ENCODE measurements at places on chromosomes 12 and 14. TPM values are rescaled to one million over a fixed set of nuclear protein-coding genes. Genes with fewer than 3 reads are reported as not detected.

- no peak overlapping the region for H3K4me3 ChIP-seq
- H3K4me1 ChIP-seq = peaks cover 18% of the 10 kb centered on the region
- peak; percentile 82 for DNase-seq
- H3K27me3 ChIP-seq = peaks cover 23% of the 10 kb centered on the region
- H3K27ac ChIP-seq = no peak overlapping the region
These were observed 1.9 kb upstream of the PIWIL1 start for GRCh38 chr12:130335517-130336392.

GRCh38 chr12:89789862-89790261 is 81.2 kb upstream of the ATP2B1 start:
- no peak overlapping the region for H3K27ac ChIP-seq
- no peaks in the 10 kb centered on the region for H3K36me3 ChIP-seq
- H3K4me1 ChIP-seq = no peaks in the 10 kb centered on the region
- no peak for DNase-seq

GRCh38 chr12:46100551-46101484 is 110.4 kb upstream of the SCAF11 start:
- H3K36me3 ChIP-seq = no peaks in the 10 kb centered on the region
- H3K4me3 ChIP-seq = no peak overlapping the region
- H3K27ac ChIP-seq = no peak overlapping the region
- H3K4me1 ChIP-seq = no peaks in the 10 kb centered on the region
- no peak for DNase-seq

GRCh38 chr12:22658214-22658613 is 33.2 kb downstream of the ETNK1 start:
- no peak for DNase-seq
- H3K36me3 ChIP-seq = peaks cover 4% of the 10 kb centered on the region
- H3K4me3 ChIP-seq = no peak overlapping the region
- no peaks in the 10 kb centered on the region for H3K27me3 ChIP-seq

DNA sequence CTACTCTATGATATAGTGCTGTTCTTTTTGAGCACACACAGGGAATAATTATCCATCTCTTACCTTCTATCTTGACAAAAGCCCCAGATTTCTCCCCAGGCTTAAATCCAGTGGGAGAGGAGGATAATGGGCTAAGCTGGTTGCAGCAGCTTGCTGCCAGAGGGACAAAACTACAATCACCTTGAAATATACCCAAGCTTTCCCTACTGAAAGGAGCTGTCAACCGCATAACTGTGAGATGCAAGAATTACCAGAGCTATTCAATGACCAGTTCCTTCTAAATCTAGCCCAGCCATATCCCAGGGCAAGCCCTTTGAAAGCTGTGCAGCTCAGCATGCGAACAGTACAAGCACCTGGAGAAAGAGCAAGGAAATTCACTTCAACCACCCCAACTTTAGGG is 943 bp upstream of the MGAT4C start:
- no peaks in the 10 kb centered on the region for H3K27me3 ChIP-seq
- H3K4me1 ChIP-seq = no peaks in the 10 kb centered on the region
- no peak for DNase-seq
- H3K36me3 ChIP-seq = no peaks in the 10 kb centered on the region

DNA sequence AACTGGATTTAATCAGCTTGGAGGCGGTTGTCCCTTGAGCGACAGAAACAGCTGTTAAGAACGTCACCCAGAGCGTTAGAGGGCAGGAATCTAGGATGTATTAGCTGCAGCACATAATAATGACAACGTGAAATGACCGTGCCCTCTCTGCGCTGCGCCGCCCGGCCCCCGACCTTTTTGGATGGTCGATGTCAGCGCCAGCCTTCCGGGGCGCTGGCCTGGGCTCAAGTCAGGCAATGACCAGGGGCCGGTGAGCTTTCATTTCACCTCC is 427 bp upstream of the TMEM120B start:
- peak overlapping the region; percentile 84 for H3K27ac ChIP-seq
- peak overlapping the region; percentile 78 for H3K4me3 ChIP-seq

- no peaks in the 10 kb centered on the region for H3K4me1 ChIP-seq
- H3K36me3 ChIP-seq = peaks cover 2% of the 10 kb centered on the region
- H3K4me3 ChIP-seq = no peak overlapping the region
These were observed 94.5 kb upstream of the MON2 start for GRCh38 chr12:62372134-62372533.

- no peaks in the 10 kb centered on the region for H3K27me3 ChIP-seq
- H3K27ac ChIP-seq = no peak overlapping the region
- no peaks in the 10 kb centered on the region for H3K4me1 ChIP-seq
- DNase-seq = no peak
- no peaks in the 10 kb centered on the region for H3K36me3 ChIP-seq
These were observed 887.2 kb downstream of the NRXN3 start for GRCh38 chr14:79057333-79057732.

DNA sequence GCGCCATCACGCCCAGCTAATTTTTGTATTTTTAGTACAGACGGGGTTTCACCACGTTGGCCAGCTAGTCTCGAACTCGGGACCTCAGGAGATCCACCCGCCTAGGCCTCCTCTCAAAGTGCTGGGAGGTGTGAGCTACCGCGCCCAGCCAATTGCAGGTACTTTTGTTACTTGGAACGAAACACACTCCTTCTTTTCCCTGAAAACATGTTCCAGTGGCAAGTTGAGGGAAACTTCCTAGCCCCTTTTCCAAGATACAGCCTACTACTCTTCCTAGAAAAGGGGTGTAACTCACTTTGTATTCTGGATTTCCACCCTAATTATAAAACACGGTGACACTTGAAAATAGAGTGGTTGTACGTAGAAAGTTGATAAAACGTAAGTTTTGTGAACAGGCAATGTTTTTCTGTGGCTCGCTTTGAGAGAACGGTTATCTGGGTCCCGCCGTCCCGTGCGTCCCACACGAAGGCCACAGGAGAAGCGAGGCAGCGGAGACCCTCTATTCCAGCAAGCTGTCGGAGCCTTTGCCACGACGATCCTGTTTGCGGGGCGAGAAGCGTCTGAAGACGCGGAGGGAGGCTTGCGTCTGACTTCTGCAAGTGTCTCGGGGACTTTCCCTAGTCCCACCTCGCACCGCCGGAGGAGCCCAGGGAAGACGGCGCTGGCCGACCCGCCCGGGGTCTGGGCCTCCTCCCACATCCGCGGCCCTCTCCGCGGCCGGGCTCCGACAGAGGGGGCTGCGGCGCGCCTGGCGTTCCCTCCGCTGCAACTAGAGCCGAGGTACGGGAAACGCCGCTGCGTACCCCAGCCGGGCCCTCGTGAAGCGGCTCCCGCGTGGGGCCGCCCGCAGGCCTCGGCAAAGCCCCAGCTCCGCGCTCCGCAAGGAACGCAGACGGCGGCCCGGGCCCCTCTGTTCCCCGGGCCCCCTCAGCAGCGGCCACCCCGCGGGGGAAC is 745 bp downstream of the CDCA4 start:
- peak; percentile 5 for DNase-seq
- no peaks in the 10 kb centered on the region for H3K27me3 ChIP-seq

DNA sequence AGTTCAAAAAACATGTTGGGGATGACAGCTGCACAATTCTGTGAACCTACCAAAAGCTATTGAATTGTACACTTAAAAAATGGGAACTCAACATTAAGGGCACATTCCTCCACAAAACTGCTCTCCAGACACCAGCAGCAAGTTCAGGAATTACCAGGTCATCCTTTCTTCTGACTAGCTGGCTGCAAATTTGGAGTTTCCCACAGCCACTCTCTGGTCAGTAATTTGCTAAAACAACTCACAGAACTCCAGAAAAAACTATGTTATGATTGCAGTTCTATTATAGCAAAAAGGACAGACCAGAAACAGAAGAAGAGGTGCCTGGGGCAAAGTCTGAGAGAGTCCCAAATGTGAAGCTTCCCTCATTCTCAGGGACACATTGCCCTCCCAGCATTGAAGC is 20.1 kb upstream of the PLEKHD1 start:
- H3K27me3 ChIP-seq = no peaks in the 10 kb centered on the region
- H3K36me3 ChIP-seq = no peaks in the 10 kb centered on the region
- no peak for DNase-seq

- no peaks in the 10 kb centered on the region for H3K27me3 ChIP-seq
- no peaks in the 10 kb centered on the region for H3K36me3 ChIP-seq
- DNase-seq = no peak
- no peak overlapping the region for H3K27ac ChIP-seq
- no peak overlapping the region for H3K4me3 ChIP-seq
These were observed 63.0 kb upstream of the BTG1 start for GRCh38 chr12:92208613-92209121.

- H3K27me3 ChIP-seq = no peaks in the 10 kb centered on the region
- peak overlapping the region; percentile 83 for H3K4me3 ChIP-seq
- DNase-seq = peak; percentile 48
- H3K36me3 ChIP-seq = peaks cover 40% of the 10 kb centered on the region
These were observed 1.5 kb downstream of the CHD4 start for GRCh38 chr12:6605421-6606330.

- DNase-seq = no peak
- H3K4me3 ChIP-seq = no peak overlapping the region
- H3K4me1 ChIP-seq = no peaks in the 10 kb centered on the region
- no peaks in the 10 kb centered on the region for H3K36me3 ChIP-seq
- no peaks in the 10 kb centered on the region for H3K27me3 ChIP-seq
These were observed 42.6 kb upstream of the HIF1A start for GRCh38 chr14:61652526-61653262.

DNA sequence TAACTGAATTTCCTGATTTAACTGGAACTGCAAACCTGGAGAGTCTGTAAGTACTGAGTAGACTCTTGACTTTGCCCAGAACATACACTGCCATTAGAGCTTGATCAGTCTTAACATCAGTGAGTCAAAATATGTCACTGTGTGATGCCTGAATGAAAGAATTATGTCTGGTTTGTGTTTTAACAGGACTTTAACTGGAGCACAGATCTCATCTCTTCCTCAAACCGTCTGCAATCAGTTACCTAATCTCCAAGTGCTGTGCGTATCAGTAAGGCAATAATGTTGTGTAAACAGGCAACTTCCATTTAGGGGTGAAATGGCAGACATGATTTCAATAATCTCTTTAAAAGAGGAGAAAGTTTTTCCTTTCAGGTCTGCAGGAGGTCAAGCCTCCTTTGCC is 97.0 kb downstream of the ZFC3H1 start:
- no peaks in the 10 kb centered on the region for H3K36me3 ChIP-seq
- no peak for DNase-seq
- H3K4me3 ChIP-seq = no peak overlapping the region

GRCh38 chr12:120261951-120262851 is 3.3 kb downstream of the PXN start:
- peaks cover 3% of the 10 kb centered on the region for H3K36me3 ChIP-seq
- no peaks in the 10 kb centered on the region for H3K27me3 ChIP-seq
- peak overlapping the region; percentile 65 for H3K27ac ChIP-seq
- H3K4me3 ChIP-seq = peak overlapping the region; percentile 74
- peaks cover 74% of the 10 kb centered on the region for H3K4me1 ChIP-seq

DNA sequence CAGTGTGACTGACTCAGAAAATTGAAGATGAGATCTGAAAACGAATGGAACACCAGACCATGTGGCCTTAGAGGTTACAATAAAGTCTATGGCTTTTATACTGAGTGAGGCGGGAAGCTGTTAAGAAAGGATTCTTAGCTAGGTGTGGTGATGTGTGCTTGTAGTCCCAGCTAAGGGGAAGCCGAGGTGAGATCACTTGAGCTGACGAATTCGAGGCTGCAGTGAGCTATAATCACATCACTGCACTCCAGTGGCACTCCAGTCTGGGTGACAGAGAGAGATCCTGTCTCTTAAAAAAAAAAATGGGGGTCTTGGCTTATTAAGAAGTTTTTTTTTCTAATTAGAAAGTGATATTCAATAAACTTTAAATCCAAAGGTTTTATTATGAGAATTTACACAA is 678.6 kb downstream of the TMTC2 start:
- H3K36me3 ChIP-seq = no peaks in the 10 kb centered on the region
- no peak for DNase-seq
- H3K4me3 ChIP-seq = no peak overlapping the region
- H3K4me1 ChIP-seq = no peaks in the 10 kb centered on the region

DNA sequence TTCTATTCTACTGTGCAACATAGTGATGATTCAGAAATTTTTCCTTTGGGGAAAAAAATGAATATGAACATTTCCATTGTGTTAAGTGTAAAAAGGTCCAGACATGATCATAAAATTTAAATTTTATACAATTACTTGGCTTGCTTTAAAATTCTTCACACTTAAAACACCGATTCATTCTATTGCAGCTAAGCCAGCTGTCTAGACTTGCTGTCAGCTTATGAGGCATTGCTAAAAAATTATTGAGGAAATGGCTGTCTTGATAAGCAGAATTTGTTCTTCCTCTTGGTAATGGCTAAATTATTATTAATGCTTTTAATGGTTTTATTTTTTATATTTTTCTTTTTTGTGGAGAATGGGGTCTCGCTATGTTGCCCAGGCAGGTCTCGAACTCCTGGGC is 1.8 kb downstream of the LYSET start:
- H3K4me1 ChIP-seq = peaks cover 21% of the 10 kb centered on the region
- peaks cover 18% of the 10 kb centered on the region for H3K36me3 ChIP-seq
- H3K4me3 ChIP-seq = no peak overlapping the region
- no peak for DNase-seq
- no peak overlapping the region for H3K27ac ChIP-seq

- H3K4me3 ChIP-seq = no peak overlapping the region
- peaks cover 24% of the 10 kb centered on the region for H3K36me3 ChIP-seq
- no peak for DNase-seq
These were observed 20.9 kb downstream of the ACTR6 start for GRCh38 chr12:100221523-100221922.

- H3K27me3 ChIP-seq = peaks cover 19% of the 10 kb centered on the region
- DNase-seq = no peak
- H3K4me3 ChIP-seq = no peak overlapping the region
- H3K4me1 ChIP-seq = peaks cover 21% of the 10 kb centered on the region
- H3K27ac ChIP-seq = no peak overlapping the region
- H3K36me3 ChIP-seq = no peaks in the 10 kb centered on the region
These were observed 68.4 kb upstream of the DLK1 start for GRCh38 chr14:100658181-100658886.

- no peaks in the 10 kb centered on the region for H3K4me1 ChIP-seq
- no peaks in the 10 kb centered on the region for H3K27me3 ChIP-seq
- DNase-seq = no peak
- no peaks in the 10 kb centered on the region for H3K36me3 ChIP-seq
- no peak overlapping the region for H3K4me3 ChIP-seq
- no peak overlapping the region for H3K27ac ChIP-seq
These were observed 448.5 kb downstream of the TMEM121 start for GRCh38 chr14:105974902-105975301.

The SMIM41 gene
- total RNA-seq = 0.59 TPM

The POTEG gene
- total RNA-seq = not detected

The FBRSL1 gene
- total RNA-seq = 15.4 TPM

The SOAT2 gene
- total RNA-seq = not detected

The P2RX4 gene
- total RNA-seq = 27.9 TPM

The GTF2A1 gene
- 59.0 TPM for total RNA-seq

The PTPRO gene
- 29.9 TPM for total RNA-seq

The CELA1 gene
- total RNA-seq = not detected

The FITM1 gene
- not detected for total RNA-seq

The GOLGA5 gene
- total RNA-seq = 32.4 TPM

The PZP gene
- 0.59 TPM for total RNA-seq

All from spinal cord (tissue), 10 donors.